ENCODE measurements at places on chromosomes 2 and 18.

- DNase-seq, result no peak
These were observed 27.0 kb downstream of the TRAPPC12 start for GRCh38 chr2:3406501-3406900.

DNA sequence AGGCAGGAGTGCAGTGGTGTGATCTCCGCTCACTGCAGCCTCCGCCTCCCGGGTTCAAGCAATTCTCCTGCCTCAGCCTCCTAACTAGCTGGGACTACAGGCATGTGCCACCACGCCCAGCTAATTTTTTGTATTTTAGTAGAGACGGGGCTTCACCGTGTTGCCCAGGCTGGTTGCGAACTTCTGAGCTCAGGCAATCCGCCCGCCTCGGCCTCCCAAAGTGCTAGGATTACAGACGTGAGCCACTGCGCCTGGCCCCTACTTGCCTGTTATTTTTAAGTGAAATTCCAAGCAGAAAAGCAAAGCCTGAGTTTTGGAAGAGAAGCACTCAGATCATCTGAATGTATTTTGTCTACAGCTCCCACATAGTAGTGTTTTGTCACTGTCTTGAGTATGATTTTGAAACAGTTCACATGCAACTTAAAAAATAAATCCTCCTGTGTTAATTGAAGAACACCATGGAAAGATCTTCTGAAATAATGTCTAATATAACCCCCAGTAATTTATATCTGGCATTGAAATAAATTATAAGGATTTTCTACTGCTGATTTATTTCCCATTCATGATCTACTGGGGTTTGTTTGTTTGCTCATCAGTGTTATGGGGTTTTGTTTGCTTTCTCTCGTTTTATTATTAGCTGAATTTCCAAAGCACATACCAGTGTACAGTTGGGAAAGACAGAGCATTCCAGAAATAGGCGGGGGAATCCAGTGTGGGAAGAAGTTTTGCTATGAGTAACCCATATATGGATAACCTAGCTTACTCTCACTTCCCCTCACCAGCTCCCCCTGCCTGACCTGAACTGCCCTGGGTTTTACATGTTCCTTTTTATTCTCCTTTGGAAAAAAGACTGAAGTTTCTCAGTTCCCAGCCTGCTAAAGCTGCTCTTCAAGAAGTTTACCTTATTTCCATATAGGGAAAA lies 80.1 kb upstream of the MAP3K20 start:
- no peak for DNase-seq

- no peak for DNase-seq
These were observed 342 bp downstream of the CYB5A start for GRCh38 chr18:74291472-74291770.

DNA sequence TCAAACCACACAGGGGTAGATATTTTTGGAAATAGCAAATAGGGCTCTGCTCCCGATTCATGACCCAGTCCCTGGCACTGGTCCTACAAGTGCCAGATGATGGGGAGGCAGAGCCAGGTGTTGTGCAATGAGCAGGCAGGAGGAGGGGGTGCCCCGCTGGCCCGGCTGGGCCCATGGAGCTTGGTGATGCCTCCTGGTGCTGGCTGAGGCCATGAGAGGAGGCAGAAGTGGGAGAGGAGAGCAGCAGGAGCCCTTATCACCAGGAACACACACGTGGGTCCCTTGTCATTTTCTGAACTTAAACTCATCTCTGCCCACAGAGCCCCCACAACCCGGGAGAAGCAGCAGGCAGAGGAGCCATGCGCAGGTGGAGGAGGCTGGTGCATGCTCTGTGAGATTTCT lies 90.5 kb upstream of the MAPK4 start:
- no peak for DNase-seq

- DNase-seq, result no peak
These were observed 28.4 kb downstream of the ARHGAP28 start for GRCh38 chr18:6757931-6758330.

DNA sequence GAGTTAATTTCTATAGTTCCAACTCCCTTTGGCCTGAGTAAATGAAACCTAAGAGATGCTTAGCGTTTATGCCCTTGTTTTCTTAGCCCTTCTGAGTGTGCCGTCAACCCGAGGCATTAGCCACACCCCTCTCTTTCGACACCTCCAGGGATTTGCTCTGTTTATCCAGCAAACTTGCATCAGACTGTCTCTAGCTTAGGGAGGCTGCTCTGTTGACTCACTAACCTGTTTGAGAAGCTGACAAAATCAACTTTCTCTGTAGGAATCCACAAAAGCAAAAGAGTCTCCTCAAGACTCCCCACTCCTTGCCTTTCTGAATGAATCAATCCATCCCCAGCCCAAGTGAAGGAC lies 317.6 kb downstream of the TNS1 start:
- DNase-seq, result no peak

- DNase-seq, result no peak
These were observed 5.6 kb downstream of the BCL11A start for GRCh38 chr2:60547841-60548240.

DNA sequence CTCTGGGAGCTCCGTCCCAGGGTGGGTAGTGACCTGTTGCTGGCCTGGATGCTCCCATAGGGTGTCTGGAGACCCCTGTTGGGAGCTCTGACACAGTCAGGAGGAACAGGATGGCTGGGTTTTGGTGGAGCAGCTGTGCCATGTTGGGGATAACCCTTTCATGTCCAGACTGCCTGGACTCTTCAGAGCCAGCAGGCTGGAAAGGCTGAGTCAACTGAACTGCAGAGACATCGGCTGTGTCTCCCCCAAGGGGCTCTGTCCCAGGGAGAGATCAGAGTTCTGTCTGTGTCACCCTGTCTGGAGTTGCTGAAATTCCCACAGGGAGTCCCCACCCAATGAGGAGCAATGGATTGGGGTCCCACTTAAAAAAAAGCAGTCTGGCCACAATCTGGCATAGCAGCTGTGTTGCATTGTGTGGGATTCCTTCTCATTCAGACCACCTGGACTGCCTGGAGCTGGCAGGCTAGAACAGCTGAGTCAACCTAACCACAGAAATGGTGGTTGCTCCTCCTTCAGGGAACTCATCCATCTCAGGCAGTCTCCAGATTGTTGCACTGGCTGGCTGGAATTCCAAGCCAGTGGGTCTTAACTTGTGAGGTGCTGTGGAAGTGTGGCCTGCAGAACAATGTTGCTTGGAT lies 37.2 kb downstream of the AGPS start:
- peak; percentile 55 for DNase-seq

GRCh38 chr2:229375251-229375650 lies 104.2 kb upstream of the PID1 start:
- DNase-seq, result no peak

GRCh38 chr18:5370332-5370731 lies 74.8 kb upstream of the ZBTB14 start:
- no peak for DNase-seq

GRCh38 chr2:17303054-17303453 lies 215.2 kb downstream of the RAD51AP2 start:
- peak; percentile 78 for DNase-seq

DNA sequence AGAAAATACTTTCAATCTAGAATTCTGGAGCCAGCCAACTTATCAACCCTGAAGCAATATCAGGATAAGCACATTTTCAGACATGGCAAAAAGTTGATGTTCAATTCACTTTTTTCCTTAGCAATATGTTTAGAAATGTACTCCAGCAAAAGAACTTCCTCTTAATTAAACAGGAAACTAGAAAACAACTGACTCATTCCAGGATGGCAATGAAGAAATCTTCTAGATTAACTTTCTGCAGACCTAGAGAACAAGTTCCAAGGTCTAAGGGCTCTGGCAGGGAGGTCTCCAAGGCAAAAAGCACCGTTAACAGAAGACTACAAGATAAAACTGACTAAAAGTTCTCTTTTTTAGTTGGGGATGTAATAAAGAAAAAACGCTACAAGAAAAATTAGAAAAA lies 69.2 kb upstream of the VWC2L start:
- DNase-seq, result no peak

DNA sequence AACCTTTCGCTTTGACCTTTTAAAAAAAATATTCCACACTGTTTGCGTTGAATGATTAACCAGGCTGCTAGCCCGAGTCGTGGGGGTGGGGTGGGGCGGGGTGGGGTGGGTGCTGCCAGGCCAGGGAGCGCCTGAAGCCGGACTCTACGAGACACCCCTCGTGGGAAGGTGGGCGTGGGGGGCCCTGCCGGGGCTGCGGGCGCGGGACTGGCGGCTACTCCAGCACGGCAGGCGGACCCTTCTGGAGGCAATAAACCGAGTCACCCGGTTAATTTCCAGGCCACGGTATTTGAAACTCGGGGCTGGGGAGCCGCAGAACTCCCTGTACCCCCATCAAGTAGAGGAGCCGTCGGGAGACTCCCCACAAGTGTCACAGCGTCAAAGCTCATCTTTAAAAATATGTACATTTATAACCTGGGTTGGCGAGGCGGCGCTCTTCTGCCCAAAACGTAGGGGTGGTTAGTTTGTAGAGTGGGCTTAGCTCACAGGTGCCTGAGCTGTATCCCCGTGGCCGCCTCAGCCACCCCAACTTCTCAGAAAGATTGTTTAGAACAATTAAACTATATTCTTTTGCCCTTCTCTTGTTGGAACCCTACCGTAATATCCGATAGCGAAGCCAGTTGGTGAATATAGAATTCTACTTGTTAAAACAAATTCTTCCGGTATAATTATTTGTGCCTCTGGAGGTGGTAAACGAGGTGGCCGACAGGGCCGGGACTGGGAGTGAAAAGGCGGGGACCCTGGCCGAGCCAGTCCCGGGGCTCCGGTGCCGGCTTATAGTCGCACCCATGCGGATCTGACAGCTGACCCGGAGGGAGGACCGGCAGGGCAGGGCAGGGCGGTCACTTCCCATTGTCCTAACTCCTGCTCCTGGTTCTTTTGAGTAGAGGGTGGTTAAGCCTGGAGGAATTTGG lies 1.4 kb downstream of the B3GNT2 start:
- no peak for DNase-seq

- DNase-seq, result no peak
These were observed 59.7 kb upstream of the ZC3H15 start for GRCh38 chr2:186426153-186427016.

DNA sequence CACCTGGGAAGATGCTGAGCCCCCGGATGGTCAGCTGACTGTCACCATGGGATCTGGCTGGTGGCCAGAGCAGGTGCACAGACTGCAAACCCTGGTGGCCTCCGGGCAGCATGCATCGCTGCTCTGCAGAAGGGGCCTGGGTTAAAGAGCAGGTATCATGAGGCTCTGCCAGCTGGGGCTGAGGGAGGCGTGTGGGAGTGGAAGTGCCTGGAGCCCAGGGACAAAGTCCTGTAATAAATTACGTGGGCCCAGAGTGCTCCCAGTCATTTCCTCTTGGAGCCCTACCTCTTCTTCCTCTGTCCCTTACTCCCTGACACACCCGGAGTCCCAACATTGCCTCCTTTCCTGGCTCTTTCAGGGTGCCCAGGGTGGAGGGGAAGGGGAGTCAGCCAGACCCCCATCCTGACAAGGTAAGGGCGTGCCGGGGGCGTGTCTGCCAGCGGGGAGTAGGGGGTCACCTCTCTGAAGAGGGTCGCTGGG lies at the start of gene MYO7B:
Gene MYO7B, plus strand, starts transcription at position 262 of the 480 bp plus-strand sequence. CDS start 24,040 bp downstream, outside the sequence.
- no peak for DNase-seq

- no peak for DNase-seq
These were observed 318.0 kb downstream of the FIGN start for GRCh38 chr2:163417596-163418337.

GRCh38 chr18:3583873-3584247 lies 133.9 kb downstream of the TGIF1 start:
- DNase-seq, result no peak

- no peak for DNase-seq
These were observed 276.3 kb upstream of the SALL3 start for GRCh38 chr18:78703291-78703690.

DNA sequence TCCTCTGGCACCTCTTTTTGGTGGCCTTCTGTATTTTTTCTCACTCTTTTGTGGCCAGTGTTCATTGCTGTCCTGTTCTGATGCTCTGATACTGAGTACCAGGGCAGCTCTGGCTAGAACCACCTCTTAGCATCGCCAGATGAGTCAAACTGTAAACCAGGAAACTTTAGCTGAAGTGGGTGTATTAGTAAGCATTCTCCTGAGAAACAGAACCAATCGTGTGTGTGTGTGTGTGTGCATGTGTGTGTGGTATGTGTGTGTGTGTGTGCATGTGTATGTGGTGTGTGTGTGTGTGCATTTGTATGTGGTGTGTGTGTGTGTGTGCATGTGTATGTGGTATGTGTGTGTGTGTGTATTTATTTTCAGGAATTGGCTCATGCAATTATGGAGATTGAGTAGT lies 166.3 kb upstream of the SKOR2 start:
- DNase-seq, result no peak

DNA sequence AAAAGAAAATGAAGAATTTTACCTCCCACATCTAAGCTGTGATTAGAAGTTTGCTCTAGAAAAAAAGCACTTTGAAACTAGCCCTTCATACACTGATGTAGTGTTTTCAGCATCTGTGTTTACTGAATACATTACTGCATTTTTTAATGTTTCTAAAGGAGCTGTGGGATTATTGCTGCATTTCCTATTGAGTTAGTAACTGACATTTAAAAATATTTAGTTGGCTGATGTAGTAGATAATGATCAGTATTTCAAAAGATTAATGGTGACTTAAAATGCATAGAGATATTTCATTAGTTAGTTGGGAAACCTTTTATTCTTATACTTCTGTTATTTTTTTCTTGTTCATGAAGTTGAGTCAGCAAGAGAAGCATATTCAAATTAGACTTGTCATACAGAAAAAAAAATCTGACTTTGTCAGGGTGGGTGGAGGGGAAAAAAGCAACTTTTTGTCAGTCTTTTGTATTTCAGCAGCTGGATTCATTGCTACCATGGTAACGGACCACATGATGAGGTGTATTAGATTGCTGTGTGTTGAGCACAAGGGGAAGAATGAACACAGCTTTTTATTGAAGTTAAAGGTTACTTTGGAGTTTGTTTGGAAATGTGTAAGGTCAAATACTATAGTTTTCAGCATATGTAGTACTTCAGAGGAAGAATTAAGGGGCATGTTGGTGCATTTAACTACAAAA lies at the start of gene DTNA:
Gene DTNA, plus strand, starts transcription at position 549 of the 692 bp plus-strand sequence. CDS start 45,679 bp downstream, outside the sequence.
- no peak for DNase-seq

GRCh38 chr2:241271706-241272302 lies 43.7 kb downstream of the HDLBP start:
- DNase-seq, result no peak

DNA sequence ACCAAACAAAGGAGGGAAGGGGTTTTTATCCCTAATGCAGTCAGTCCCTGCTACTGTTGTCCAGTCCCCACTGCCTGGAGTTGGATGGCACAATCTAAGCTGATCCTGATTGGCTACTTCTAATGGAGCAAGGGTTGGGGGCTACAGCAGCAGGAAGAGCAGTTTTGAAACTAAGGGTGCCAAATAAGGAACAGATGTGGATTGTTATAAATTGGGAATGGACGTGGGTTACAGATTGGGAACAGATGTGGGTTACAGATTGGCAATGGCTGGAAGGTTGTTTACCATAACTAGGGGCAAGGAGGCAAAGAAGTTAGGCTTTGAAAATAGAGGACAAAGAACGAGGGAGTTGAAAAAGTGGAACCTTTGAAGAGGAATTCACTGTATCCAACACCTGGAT lies 16.0 kb upstream of the PROM2 start:
- DNase-seq, result no peak

All from keratinocyte (primary cell).